ENCODE measurements at places on chromosomes 2 and 18.

- peak; percentile 41 for DNase-seq
These were observed 403.2 kb downstream of the THSD7B start for GRCh38 chr2:137168552-137168951.

GRCh38 chr2:236607471-236608187 lies 38.0 kb downstream of the ACKR3 start:
- peak; percentile 82 for DNase-seq

GRCh38 chr2:46339676-46340459 lies 42.7 kb downstream of the EPAS1 start:
- DNase-seq = no peak

GRCh38 chr2:17839959-17840358 lies 23.7 kb downstream of the MSGN1 start:
- DNase-seq = no peak

GRCh38 chr2:218344755-218345417 lies 11.8 kb upstream of the CATIP start:
- no peak for DNase-seq

DNA sequence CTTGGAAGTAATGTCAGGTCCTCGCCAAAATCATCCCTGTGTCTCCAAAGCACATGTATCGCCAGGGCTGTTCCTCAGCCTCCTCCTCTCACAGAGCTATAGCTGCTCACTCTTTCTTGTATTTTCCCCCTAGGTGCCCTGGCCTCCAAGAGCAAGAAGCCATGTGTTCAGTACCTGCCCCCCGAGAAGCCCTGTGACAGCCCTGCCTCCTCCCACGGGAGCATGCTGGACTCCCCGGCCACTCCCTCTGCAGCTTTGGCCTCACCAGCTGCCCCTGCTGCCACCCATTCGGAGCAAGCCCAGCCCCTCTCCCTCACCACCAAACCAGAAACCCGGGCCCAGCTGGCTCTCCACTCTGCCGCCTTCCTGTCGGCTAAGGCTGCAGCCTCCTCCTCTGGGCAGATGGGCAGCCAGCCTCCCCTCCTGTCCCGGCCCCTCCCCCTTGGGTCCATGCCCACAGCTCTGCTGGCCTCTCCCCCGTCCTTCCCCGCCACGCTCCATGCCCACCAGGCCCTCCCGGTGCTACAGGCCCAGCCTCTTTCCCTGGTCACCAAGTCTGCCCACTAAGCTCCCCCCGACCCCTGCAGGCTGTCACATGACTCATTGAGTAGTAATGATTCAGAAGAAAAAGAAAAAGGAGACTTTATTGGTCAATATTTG lies 18.8 kb downstream of the TGOLN2 start:
- peak; percentile 38 for DNase-seq

DNA sequence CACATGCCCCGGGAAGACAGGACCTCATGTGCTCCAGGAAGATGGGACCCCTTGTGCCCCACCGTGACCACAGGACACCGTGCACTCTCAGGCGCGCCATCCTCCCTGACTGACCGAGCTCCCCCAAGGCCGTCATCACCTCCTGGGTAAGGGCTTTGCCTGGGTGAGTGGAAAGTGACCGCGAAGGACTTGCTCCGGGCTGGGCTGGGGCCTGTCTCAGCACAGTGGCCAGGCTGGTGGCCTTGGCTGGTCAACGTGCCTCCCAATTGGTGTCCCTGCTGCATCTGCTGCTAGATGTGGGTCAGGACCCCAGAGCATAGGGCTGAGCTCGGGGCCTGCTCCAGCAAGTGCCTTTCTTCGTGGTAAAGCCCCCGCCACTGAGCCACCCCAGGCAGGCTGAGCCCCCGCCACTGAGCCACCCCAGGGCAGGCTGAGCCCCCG lies 69.7 kb upstream of the CTDP1 start:
- no peak for DNase-seq

GRCh38 chr2:218733171-218734021 lies 22.8 kb downstream of the TTLL4 start:
- DNase-seq = peak; percentile 73

GRCh38 chr2:2018713-2019410 lies 274.5 kb upstream of the PXDN start:
- no peak for DNase-seq

GRCh38 chr2:142980246-142981068 lies 103.0 kb downstream of the KYNU start:
- peak; percentile 54 for DNase-seq

DNA sequence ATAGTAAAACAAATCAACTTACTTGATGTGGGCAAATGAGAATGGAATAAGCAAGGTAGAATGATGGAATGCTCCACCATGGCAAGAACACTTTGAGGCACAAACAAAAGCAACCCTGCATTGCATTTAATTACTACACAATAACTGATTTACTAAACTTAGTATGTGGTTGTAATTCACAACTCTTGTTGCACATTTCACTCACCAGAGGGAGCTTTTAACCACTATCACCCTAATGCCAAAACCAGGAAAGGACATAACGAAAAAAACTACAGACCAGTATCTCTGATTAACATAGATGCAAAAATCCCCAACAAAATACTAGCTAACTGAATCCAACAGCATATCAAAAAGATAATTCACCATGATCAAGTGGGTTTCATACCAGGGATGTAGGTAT lies 659.8 kb downstream of the CPS1 start:
- peak; percentile 7 for DNase-seq

GRCh38 chr2:222239945-222240675 lies 58.7 kb downstream of the PAX3 start:
- DNase-seq = no peak

DNA sequence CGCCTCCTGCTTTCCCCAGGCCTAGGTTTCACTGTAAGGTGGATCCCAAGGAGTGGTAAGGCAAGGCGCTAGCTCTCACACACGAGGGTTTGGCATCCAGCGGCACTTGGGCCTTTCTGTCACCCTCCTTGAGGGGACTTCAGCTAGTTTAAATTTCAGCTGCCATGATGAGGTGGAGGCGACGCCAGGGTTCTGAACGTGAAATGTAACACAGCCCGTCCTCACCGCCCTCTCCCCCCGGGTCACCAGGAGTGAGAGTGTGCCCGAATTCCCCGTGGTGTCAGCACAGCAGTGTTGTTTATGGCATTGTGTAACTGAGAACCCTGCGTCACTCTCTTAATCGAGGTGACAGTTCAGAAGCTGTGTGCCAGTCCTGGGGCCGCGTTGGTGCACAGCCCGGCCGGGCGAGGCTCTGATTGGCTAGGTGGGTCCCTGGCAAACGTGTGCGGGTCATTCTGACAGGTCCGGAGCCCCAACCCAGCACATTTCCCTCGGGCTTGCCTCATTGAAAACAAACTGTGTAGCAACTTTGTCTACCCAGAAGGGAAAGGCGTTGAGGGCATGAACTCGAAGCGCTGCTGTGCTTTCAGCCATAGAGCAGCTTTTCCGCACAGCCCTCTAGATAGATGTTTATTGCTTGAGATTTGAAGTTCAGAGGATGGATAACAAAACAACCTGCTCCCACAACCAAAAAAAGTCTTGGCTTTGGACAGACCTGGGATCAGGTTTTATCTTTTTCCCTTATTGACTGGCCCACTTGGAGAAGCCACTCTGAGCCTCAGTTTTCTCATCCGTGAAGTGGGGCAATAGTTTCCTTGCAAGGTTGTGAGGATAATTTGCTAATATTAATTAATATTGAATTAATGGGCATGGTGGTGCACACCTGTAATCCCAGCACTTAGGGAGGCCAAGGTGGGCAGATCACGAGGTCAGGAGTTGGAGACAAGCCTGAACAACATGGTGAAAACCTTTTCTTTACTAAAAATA lies 4.9 kb downstream of the CIDEA start:
- no peak for DNase-seq

- DNase-seq = no peak
These were observed 26.6 kb downstream of the HK2 start for GRCh38 chr2:74860521-74860920.

DNA sequence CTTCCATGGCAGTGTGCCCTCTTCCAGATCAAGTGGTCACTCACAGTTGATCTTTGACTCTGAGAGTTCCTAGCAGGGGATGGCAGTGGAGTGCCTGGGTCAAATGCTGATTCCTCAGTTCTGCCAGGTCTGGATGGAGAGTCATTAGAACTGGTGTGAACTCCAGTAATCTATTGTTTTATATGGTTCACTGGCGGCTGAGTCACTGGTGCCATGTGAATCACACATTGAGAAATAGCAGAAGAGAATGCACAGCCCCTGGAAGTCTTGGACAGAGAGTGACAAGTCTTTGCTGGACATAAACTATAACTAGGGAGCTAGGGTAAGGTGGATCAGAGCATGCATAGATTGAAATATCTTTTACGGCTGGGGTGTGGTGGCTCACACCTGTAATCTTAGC lies 86.9 kb downstream of the EIF2AK3 start:
- DNase-seq = peak; percentile 73

- peak; percentile 55 for DNase-seq
These were observed 2.6 kb downstream of the NRP2 start for GRCh38 chr2:205684871-205685313.

DNA sequence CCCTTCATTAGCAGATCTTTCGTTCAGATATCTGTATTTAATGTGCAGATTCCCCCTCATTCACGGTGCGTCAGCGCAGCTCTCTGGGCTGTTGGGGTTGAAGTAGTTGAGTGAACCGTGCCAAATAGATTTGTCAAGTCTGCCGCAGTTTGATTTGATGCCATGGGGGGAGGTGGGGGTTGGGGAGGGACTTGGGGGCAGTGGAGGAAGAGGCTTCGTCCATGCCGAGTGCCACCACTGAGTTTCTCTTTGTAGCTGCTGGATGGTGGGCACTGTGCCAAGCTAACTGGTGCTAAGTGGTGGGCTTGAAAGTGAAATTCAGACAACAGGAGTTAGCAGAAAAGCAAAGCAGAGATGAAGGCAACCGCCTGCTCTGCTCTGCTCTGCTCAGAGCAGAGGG lies 47.9 kb downstream of the NRP2 start:
- no peak for DNase-seq

GRCh38 chr2:105674401-105674800 lies 70.3 kb upstream of the NCK2 start:
- no peak for DNase-seq

DNA sequence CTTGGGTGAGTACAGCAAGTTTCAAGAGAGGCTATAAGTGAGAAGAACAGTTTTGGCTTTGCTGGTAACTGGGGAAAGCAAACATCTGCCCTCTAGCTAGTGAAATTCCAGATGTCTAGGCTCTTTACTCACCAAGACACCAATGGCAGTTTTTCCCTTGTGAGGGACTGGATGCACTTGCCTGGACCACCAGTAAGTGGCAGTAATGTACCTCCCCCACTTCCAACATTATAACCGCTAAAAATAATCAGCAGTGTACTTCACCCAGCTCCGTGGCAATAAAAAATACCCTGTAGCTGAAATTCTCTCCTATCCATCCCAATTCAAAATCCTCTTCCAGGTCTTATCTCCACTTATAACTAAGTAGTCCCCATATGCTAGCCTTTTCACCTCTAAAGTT lies 383.9 kb downstream of the ARHGAP15 start:
- DNase-seq = peak; percentile 55

GRCh38 chr2:134408386-134408785 lies 154.5 kb downstream of the MGAT5 start:
- DNase-seq = peak; percentile 85

DNA sequence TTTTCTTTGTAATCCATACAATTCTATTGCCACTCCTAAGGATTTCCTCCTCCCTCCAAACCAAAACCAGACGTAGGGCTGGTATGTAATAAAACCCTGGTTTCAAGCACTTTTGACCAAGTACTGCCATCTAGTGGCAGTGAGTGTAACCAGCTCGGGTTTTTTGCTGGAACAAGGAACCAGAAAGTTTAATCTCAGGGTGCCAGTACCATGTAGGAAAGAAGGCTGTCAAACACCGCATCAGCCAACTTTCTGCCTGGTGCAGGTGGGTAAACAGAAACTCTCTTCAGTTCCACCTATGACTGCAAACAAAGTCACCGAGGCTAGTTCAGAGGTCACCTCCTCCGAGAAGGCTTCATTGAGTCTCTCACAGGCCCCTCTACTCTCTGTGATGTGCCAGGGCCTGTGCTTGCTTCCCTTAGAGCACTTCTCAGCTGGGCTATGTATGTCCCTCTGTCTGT lies 10.2 kb upstream of the THNSL2 start:
- peak; percentile 61 for DNase-seq

DNA sequence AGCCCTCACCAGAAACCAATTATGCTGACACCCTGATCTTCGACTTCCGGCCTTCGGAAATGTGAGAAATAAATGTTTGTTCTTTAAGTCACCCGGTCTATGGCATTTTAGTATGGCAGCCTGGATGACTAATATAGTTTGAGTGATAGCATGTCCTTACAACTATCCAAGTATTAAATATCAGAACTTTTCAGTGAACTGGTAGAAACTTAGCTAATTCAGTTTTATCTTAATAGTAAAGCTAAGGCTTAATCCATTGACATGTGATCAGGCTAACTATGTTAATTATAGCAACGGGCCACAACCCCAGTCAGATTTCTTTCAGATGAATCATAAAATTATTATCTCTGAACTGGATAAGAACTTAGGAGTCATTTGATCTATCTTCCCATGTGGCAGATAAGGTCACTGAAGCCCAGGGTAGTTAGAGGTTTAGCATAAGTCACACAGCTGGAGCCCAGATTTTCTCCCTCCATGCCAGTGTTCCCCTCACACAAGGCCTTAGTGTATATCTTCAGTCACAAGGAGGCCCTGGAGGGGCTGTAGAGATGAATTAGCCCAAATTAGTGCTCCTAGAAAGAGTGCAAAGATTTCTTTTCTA lies 40.7 kb upstream of the UPP2 start:
- peak; percentile 40 for DNase-seq

DNA sequence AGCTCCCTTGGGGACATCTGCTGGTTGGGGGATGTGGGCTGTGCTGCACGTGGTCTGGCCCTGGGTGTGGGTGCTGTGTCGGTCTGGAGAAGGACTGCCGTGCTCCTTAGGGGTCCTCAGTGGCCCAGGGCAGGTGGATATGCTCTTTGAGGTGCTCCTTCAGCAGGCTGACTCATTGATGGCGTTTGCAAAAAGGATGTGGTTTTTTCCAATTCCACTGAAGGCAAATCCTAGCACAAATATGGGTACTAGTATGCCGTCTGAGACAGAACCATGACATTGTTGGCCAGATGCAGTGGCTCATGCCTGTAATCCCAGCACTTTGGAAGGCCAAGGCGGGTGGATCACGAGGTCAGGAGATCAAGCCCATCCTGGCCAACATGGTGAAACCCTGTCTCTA lies 3.3 kb downstream of the PPP1R7 start:
- DNase-seq = peak; percentile 41

DNA sequence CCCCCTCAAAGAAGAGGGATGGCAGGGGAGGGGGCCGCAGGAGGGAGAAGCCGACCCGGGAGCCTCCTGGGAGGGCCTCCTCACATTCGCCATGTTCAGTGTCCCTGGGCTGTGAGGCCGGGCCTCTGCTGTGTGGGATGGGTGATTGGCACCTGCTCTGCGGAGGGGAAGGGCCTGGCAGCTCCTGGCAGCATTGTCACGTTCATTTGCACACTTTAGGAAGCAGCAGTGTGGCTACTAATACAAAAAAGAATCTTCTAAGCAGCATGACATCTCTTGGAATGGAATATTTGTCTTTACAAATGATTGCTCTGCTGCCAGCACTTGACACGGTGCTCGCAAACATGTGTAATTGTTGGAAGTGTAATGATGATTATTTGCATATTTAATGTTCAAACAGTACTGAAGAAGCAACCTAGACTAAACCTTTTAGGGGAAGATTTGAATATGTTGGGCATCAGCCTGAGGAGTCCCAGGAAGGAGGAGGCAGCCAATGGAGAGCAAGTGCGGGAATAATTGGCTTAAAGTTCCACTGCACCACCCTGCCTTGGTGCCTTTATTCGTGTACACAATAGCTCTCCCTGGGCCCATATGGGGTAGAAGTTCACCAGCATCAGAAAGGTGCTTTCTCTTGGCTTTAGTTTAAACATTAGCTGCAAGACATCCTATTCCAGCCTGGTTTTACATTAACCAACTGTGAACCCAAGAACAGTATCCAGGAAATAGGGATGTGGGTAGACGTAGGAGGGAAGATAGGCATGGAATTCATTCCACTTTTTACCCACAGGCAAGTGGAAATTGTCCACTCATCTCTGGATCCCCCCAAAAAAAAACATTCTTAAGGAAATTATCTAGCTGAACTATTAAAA lies 404.9 kb downstream of the TMEM182 start:
- no peak for DNase-seq

Data from M059J (cell line).